ENCODE measurements at places on chromosomes 11 and 22.

- DNase-seq: no peak
Observed at GRCh38 chr11:22668005-22668796, 1.8 kb downstream of the GAS2 start.

- no peak for DNase-seq
Observed at GRCh38 chr22:30077279-30077880, 2.9 kb upstream of the HORMAD2 start.

DNA sequence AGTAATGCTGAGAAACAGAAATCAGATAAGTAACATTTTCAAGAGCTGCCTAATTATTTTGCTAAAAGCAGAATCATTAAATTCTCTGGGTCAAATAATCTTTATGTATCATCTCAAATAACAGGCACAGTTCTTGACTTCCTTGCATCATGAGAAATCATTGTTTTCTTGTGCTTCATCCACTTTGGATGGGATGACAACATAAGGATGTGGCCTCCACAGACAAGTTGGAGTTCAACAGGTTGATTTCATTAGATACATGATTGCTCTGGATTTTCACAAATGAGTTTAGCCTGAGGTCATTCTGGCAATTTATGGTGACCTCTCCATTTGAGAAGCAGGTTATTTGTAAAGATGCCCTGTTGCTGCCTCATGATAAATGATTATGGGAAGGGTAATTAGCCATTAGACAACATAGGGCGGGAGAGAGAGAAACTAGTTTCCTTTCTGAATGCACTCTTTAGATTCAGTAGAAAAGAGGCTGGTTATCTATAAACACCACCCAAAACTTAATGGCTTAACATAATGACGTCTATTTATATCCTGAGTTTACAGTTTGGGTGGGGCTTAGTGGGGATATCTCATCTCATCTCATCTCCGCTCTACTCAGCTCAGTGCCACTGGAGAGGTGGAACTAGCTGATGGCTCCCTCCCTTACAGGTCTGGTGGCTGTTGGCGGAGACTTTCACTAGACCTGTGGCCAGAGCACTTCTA, 35.0 kb upstream of the ADORA2A start:
- no peak for DNase-seq

- no peak for DNase-seq
Observed at GRCh38 chr11:66708094-66708493, 20.9 kb downstream of the SPTBN2 start.

DNA sequence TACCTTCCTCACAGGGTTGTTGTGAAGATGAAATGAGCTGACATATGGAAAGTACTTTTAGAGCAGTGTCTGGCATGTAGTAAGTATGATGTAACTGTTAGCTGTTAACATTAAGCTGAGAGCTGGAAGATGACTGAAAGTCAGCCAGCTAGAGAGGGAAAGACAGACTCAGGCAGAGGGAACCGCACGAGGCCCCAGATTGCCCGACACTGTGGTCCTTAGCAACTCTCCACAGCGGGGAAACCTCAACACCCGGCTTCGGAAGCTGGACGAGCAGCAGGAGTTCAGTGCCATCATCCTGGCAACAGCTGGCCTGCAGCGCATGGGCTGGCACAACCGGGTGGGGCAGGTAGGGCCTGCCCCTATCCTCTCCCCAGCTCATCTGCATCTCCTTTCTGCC, 6.5 kb downstream of the HMBS start:
- no peak for DNase-seq

- DNase-seq: no peak
Observed at GRCh38 chr11:762421-763072, 14.7 kb downstream of the GATD1 start.

DNA sequence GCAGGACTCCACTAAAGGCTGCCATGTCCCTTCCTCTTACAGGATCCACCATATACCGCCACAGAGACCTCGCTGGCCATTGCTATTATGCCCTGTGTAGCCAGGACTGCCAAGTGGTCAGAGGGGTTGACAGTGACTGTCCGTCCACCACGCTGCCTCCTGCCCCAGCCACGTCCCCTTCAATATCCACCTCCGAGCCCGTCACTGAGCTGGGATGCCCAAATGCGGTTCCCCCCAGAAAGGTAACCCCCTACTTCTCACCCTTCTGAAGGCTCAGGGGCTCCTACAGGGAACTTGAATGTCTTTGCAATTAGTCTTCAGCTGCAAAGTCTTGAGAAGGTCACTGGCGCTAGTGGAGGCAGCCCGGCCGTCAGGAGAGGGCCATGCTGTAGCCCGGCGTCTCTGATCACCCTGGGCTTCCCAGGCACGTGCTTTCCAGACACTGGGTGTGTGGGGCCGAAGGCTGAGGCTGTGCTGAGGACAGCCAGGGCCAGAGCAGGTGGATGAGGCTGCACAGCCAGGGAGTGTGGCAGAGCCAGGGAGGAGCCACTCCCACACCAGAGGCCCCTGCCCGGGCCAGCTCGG, 30.0 kb upstream of the MUC5B start:
- no peak for DNase-seq

GRCh38 chr11:104858882-104859775, 39.1 kb downstream of the CASP12 start:
- no peak for DNase-seq

GRCh38 chr22:49300241-49300640, 527.4 kb downstream of the BRD1 start:
- DNase-seq: no peak

GRCh38 chr11:67323526-67323925, 20.2 kb downstream of the SSH3 start:
- no peak for DNase-seq

- DNase-seq: no peak
Observed at GRCh38 chr22:37661160-37661924, 2.8 kb downstream of the PDXP start.

- DNase-seq: no peak
Observed at GRCh38 chr11:19739872-19740271, 27.2 kb downstream of the NAV2 start.

- no peak for DNase-seq
Observed at GRCh38 chr22:46201059-46201757, 48.9 kb downstream of the CDPF1 start.

DNA sequence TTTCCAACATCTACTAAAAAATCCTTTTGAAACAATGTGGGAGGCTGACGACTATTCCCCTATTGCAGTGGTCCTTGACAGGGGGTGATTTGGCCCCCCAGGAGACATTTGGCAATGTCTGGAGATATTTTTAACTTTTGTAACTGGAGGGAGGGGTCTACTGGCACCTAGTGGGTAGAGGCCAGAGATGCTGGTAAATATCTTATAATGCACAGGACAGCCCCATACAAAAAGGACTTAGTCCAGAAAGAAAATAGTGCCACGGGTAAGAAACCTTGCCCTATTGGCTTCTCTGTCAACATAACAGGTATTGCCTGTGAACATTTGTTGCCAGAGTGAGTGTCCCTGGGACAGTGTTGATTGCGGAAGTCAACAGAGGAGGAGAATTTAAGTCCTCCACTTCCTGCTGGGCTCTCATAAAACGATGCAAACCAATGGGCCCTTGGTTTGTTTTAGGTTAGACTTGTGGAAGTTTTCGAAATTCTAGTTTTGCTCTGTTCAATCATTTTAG, 101.6 kb downstream of the MAML2 start:
- DNase-seq: no peak

All from activated gamma-delta T cell treated with anti-CD3 and anti-CD28 coated beads, Interleukin-2, amount 50 U/mL, for 16 hours (primary cell).